CD8-positive, alpha-beta memory T cell (primary cell): ENCODE measurements at places on chromosomes 13 and 19. TPM values are rescaled to one million over a fixed set of nuclear protein-coding genes. Genes with fewer than 3 reads are reported as not detected.

DNA sequence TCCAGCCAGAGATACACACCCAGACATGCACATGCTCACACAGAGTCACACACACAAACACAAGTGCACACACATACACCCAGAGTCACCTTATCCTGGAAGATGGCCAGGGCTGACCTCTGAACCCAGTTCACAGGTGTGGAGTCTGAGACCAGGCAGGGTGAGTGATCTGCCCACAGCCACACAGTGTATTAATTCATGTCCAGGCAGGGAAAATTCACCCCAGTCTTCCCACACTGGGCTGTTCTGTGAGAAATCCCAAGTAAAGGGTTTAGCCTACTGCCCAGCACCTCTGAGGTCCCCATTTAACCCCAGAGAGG, 2.0 kb downstream of the POU2F2 start:
- H3K4me3 ChIP-seq, result no peak overlapping the region
- H3K36me3 ChIP-seq, result no peaks in the 10 kb centered on the region
- H3K4me1 ChIP-seq, result peaks cover 46% of the 10 kb centered on the region
- no peak for DNase-seq
- H3K27ac ChIP-seq, result no peak overlapping the region

DNA sequence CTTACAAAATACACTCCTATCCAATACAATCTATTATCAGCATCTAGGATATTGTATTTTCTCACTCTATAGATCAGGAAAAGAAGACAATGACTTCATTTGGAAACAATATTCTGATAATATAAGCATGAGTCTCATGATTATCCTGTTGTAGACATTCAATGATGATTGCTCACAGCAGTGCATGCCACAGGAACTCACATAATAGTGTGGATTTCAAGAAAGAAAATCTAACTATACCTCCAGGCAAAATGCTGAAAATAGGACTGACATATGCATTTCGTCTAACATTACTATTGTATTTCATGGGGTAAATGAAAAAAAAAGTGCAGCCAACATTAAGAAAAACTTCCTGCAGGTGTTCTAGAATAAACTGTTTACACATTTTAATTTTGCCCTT, 122.6 kb downstream of the POSTN start:
- H3K4me3 ChIP-seq, result no peak overlapping the region
- DNase-seq, result no peak
- H3K27ac ChIP-seq, result no peak overlapping the region
- no peaks in the 10 kb centered on the region for H3K27me3 ChIP-seq

DNA sequence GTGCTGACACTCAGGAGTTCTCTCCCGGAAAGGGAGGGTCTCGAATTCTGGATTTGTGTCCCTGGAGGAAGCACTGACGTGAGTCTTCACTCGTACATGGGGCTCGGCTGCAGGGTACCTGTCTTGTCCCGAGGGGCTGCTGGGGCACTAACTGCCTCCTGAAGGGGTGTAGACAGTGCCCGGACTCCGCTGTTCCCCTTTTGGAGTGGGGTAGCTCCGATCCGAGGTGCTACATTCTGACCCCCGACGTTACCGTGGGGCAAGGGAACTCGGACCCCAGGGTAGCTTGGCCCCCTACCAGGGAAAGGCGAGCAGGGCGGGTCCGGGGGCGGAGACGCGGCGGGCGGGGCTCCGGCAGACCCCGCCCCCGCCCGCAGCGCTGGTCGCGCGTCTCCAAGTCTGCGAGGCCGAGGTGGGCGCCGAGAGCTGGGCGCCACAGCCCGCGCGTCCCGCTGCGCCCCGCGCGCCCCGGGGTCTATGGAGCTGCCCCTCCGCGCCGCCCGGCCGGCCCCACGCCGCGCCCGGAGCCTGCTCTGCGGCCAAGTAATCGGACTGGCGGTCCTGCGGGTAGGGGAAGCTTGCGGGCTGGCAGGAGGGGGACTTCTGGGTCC, at the start of gene NPAS1:
Gene NPAS1, plus strand, starts transcription at position 407 of the 611 bp plus-strand sequence. CDS start 1,211 bp downstream, outside the sequence.
- peaks cover 42% of the 10 kb centered on the region for H3K27me3 ChIP-seq
- no peaks in the 10 kb centered on the region for H3K36me3 ChIP-seq
- no peak within 1 kb of the TSS for H3K27ac ChIP-seq
- no peak within 1 kb of the TSS for H3K4me3 ChIP-seq
- H3K4me1 ChIP-seq, result peaks cover 23% of the 10 kb centered on the region

DNA sequence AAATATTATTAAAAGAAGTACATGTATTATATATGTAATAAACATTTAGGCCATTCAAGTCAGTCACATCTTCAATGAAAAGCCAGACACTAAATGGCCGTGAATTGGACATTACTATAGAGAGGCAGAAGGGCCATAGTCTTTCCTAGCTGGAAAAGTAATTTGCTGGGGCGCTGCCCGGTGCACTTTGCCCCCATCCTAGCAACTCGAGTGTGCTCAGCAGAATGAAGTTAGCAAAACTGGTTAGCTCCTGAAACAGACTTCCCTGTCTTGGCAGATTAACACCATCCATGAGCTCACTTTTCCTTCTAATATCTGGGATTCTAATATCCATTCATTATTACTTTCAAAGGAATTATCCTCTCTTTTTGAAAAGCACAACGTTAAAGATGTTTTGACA, 2.8 kb upstream of the SPRYD7 start:
- H3K36me3 ChIP-seq, result no peaks in the 10 kb centered on the region
- no peaks in the 10 kb centered on the region for H3K27me3 ChIP-seq
- no peak overlapping the region for H3K4me3 ChIP-seq
- DNase-seq, result no peak

NANOS3 gene
- total RNA-seq, result 1.5 TPM

LYL1 gene
- 2.5 TPM for total RNA-seq
